ENCODE measurements at places on chromosomes 2 and 18. TPM values are rescaled to one million over a fixed set of nuclear protein-coding genes. Genes with fewer than 3 reads are reported as not detected.
A peak's percentile ranks its signal among the peaks of the same experiment; 100 is the strongest.

TFPI gene
- total RNA-seq, result 93.1 TPM

TMEM163 gene
- 0.42 TPM for total RNA-seq

DNA sequence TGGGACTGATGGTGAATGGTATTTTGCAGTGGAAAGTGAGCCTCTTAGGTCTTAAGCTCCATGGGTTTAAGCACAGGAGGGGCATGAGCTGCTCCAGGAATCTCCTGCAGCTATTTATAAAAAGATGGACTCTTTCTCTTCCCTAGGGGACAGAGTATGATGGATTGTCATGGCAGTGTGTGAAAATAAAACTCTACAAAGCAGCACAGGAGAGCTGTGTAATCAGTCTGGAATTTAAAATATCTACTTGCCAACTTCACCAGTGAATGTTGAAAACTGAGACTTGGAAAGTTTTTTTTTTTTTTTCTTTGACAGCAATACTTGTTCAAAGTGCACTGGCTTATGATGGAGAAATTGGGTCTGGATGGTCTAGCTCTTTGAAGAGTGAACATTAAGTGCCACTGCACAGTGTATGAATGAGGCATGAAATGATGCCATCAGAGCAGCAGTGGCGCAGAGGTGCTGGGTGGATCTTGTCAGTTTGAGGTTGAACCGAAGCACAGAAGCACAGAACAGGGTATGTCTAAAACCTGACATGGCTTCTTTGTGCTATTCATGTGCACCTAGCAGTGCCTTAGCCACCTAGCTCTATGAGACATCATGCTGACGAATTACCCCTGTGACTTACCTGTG is 245.4 kb downstream of the PTPRM start:
- no peak overlapping the region for H3K4me3 ChIP-seq
- H3K27ac ChIP-seq, result peak overlapping the region; percentile 24

DNA sequence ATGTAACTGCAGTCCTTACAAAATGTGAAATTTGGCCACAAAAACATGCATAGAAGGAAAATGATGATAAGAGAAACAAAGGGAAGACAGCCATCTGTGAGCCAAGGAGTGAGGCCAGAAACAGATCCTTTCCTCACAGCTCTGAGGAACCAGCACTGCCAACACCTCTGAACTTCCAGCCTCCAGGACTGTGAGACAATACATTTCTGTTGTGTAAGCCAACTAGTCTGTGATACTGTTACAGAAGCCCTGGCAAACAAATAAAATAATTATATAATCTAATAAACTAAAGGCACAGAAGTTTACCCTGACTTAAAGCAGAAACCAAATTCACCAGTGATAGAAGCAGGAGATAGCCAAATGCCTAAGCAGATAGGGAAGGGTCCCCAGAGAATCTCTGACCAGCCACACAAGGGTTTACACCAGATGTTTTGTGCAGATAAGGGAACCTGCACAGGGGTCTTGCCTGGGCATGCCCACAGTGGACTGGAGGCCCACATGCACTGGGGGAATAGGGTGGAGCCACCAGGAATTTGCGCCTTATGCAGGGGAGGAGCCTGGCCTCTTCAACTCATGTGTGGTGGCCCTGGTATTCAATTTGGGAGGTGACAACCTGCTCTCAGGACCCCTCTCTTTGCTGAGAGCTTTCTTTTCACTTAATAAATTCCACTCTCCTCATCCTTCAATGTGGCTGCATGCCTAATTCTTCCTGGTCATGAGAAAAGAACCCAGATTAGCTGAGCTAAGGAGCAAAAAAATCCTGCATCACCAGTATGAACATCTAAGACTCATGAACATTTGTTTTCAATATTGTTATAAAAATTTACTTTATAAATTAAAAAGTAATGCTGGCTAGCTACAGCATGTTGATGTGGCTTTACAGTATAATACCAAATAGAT is 3.8 kb upstream of the GCC2 start:
- DNase-seq, result no peak
- no peaks in the 10 kb centered on the region for H3K27me3 ChIP-seq
- H3K36me3 ChIP-seq, result no peaks in the 10 kb centered on the region

GRCh38 chr2:47946593-47946992 is 40.3 kb upstream of the FBXO11 start:
- H3K27ac ChIP-seq, result no peak overlapping the region
- no peaks in the 10 kb centered on the region for H3K27me3 ChIP-seq
- DNase-seq, result no peak
- H3K4me1 ChIP-seq, result no peaks in the 10 kb centered on the region
- H3K36me3 ChIP-seq, result no peaks in the 10 kb centered on the region

DNA sequence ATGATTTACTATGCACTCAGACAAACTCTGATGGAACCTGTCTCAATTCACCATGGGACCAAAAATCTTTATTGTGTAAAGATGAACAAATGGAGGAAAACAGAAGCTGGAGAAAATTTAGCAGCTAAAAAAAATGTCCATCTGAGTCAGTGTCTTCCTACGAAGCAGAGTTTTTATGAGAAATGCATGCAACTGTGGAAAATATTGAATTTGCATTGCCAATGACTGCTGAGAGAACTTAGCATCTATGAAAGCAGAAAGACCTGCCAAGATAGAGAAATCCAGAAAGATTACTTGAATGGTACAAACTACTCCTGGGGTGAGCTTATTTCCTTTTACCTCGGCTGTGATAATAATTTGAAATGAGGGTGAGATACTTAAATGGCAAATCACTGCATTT is 289.7 kb upstream of the GCFC2 start:
- no peaks in the 10 kb centered on the region for H3K27me3 ChIP-seq
- H3K4me3 ChIP-seq, result no peak overlapping the region
- no peak overlapping the region for H3K27ac ChIP-seq
- H3K4me1 ChIP-seq, result no peaks in the 10 kb centered on the region
- DNase-seq, result no peak

- no peaks in the 10 kb centered on the region for H3K36me3 ChIP-seq
- H3K4me3 ChIP-seq, result no peak overlapping the region
- no peak overlapping the region for H3K27ac ChIP-seq
- no peaks in the 10 kb centered on the region for H3K27me3 ChIP-seq
- peaks cover 34% of the 10 kb centered on the region for H3K4me1 ChIP-seq
- peak; percentile 77 for DNase-seq
Observed at GRCh38 chr2:168155046-168155445, 92.3 kb downstream of the STK39 start.
